ENCODE measurements at places on chromosomes 4 and X.

DNA sequence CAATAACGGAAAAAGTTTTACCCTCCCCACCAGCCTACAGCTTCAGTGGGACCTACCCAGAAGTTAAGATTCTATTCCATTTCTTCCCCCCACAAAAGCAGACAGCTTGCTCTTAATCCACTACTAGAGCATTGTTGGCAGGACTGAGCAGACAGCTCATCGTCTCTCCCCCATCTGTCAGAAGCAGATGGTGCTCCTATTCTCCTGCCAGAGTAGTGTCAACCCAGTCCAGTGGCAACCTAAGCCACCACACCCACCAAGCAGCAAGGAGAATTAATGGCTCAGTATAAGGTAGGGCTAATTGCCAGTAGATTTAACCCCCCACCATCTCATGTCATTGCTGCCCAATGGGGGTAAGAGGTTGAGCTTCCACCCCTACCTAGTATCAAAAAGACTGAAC lies 62.0 kb downstream of the AWAT2 start:
- DNase-seq = no peak

DNA sequence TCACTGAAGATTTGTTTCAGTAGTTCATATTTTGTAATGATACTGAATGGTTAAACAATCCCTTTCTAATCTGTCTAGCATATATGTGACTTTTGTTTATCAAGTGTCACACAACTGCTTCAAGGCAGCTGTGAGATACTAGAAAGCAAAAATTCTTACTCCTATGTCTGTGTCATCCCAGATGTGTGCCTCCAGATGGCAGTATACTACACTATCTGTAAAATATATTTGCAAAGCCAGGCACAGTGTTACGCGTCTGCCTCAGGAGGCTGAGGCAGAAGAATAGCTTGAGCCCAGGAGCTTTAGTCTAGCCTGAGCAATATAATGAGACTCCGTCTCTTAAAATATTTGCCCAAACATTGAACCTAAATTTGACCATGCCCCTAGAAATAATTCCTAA lies 4.0 kb downstream of the NUDT10 start:
- DNase-seq = peak; percentile 19

- DNase-seq = no peak
Measured at GRCh38 chr4:9971711-9972110, 49.6 kb downstream of the SLC2A9 start.

DNA sequence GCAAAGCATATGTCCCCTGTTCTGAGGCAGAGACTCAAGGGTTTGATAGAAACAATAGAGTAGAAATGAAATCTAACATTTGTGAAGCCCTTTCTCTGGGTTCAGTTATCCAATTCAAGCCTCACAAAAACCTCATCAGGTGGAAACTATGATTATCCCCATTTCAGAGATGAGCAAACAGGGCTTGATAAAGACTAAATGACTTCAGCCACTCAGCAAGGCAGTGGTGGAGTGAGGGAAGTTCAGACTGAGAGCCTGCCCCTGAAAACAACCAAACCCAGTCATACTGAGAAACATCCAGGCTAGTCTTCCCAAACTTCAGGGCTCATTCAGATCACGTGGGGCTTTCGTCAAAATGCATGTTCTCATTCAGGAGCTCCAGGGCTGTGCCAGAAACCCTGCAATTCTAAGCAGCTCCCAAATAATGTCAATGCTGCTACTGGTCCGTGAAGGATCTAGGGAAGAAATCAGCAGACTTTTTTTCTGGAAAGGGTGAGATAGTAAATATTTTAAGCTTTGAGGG lies 109.6 kb upstream of the KIT start:
- no peak for DNase-seq

DNA sequence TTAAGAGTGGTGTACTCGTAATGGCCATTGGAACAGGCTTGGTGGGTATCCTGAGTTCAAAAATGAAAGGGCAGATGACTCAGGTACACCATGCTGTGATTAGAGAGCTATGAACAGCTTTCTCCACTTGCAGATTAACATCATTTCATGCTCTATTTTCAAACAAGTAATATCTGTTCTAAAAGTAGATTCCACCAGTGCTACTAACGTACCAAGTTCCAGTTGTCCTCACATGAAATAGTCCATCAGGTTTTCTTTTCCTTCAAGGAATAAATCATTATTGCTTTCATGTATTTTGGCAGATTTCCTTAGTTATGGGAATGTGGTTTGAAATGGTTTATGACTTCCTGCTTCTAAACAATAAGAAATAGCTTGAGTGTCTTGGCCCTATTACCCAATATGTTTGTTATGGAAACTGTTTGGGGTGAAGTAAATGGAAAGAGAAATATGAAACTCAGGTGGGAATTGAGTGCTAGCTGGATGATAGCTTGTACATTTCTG lies 49.9 kb downstream of the PCDH7 start:
- DNase-seq = no peak

GRCh38 chrX:128616933-128617332 lies 564.7 kb upstream of the ACTRT1 start:
- no peak for DNase-seq

DNA sequence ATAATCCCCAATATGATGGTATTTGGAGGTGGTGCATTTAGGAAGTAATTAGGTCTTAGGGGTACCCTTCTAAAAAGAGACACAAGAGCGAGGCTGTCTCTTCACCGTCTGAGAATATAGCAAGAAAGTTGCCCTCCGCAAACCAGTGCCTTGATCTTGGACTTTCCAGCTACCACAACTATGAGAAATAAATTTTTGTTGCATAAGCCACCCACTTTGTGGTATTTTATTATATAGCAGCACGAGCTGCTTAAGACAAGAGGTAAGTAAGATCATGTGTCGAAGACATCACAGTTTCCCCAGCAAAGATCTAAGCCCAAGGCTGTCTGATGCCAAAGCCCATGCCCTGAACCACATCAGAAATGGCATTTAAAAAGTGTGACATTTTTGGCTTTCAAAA lies 9.6 kb upstream of the EXOSC9 start:
- DNase-seq = no peak

DNA sequence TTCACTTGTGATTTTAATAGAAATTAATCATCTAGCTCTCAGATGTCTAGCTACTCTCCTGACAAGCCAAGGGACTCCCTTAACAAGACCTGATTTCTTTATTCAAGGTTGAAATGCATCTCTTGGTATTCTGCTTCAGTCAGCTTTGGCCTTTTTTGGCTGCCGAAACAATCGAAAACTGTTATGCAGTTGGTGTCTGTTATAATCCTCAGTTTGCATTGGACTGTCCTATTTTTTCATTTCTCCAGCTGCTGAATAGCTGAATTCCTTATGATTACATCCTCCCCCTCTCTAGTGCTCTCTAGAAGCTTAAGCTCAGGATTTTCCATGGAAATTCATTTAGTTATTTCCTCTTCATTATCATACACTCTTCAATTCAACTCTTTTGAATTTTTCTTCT lies 177.2 kb downstream of the TRIML1 start:
- no peak for DNase-seq

DNA sequence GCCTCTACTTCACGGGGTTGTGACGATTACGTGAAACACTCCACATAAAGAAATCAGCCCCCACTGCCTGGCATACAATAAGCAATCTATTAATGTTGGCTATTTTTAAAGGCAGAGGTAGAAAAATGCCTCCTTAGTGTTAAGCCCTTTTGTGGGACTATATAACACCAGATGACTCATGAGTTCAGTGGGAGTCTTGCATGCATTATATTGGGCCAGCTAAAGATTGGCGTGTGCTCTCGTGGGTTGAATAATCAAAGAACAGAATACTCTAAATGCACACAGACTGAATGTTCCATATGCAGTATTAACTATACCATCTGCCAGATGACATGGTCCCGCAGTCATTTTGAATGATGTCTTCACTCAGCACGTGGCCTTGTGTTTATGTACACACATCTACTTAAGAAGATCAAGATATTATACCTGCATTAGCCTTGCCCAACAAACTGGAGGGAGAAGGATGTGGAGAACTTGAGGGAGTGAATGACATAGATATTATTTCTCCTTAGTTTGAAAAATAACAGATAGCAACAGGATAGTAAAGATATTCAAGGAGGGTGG lies 85.0 kb upstream of the MYOZ2 start:
- DNase-seq = no peak

DNA sequence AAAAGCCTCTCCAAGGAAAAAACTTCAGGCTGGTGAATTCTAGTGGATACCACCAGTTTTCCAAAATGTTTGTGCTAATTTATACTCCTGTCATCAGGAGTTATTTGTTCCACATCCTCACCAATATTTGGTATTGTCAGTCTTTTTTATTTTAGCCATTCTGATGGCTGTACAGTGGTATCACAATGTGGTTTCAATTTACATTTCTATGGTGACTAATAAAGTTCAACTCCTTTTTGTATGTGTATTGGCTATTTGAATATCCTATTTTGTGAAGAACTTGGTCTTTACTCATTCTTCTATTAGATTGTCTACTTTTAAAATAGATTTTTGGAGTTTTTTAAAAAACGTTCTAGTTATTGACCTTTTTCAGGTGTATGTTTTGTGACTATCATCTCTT lies 33.0 kb upstream of the FRAS1 start:
- DNase-seq = no peak

DNA sequence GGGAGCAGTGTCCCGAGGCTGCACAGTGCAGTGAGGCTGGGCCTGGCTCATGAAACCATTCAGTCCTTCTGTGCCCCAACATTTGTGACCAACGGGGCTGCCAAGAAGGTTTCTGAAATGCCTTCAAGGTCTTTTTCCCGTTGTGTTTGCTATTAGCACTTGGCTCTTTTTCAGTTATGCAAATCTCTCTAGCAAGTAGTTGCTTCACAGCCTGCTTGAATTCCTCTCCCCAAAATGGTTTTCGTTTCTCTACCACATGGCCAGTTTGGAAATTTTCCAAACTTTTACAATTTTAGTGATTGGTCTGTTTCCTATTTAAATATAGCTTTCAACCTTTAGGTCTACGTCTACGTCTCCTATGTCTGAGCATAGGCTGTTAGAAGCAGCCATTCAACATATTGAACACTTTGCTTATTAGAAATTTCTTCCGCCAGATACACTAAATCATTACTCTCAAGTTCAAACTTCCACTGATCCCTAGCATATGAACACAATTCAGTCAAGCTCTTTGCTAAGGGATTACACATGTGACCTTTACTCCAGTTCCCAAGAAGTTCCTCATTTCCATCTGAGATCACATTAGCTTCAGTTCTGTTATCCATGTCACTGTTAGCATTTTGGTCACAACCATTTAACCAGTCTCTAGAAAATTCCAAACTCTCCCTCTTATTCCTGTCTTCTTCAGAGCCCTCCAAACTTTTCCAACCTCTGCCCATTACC lies 901.8 kb downstream of the GLUD2 start:
- DNase-seq = no peak

DNA sequence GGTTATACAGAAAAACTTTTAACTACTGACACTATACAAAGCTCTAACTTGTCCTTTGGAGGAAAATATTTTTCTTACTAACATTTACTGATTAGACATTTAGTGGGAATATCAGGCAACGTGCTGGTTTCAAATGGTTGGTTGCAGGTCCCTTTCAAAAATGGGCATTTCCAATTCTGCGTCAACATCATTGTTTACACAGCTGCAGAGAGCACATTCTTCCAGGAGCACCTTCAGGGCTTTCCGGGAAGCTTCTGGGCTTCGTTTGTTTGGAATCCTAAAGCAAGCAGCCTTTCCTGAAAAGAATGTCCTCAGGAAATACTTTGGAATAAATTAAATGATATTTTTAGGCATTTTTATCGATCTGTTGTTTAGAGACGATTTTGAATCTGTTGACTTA lies 289.7 kb downstream of the TRIML1 start:
- no peak for DNase-seq

GRCh38 chrX:77937291-77937690 lies 26.8 kb downstream of the ATP7A start:
- no peak for DNase-seq

- no peak for DNase-seq
Measured at GRCh38 chr4:2272026-2272827, 10.3 kb upstream of the MXD4 start.

- no peak for DNase-seq
Measured at GRCh38 chrX:25383196-25383595, 367.4 kb upstream of the ARX start.

DNA sequence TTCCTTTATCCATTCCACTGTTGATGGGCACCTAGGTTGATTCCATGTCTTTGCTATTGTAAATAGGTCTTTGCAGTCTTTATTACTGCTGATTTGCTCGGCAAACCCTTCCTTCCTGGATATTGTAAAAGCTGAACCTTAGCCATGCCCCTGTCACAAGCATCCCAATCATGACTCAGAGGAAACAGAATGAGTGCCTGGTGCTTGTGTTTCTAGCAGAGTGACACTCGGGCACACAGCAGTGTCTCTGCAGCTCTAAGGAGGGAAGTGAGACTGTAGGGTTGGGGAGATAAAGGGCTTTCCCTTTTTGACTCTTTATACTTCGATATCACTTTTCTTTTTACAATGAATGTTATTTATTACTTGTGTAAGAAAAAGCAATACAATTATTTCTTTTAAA lies 83.3 kb downstream of the AKAP4 start:
- no peak for DNase-seq

GRCh38 chr4:156098805-156099204 lies 145.1 kb upstream of the CTSO start:
- DNase-seq = no peak

DNA sequence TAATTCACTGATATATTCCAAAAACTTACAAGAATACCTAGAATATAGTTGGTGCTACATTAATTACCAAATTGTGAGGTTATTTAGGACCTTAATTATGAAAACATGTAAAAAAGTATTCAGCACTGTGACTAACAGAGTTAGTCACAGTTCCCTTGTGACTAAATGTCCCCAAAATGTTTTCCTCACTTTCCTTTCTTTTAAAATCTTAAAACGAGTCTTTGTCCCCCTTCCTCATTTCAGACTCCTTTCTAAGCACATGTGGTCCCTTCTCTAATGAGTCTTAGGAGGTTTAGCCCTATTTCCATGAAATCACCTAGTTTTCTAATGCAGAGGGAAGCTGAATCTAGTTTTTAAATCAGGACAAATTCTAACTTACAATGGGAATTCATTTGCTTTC lies 175.0 kb downstream of the PPP3CA start:
- DNase-seq = no peak

DNA sequence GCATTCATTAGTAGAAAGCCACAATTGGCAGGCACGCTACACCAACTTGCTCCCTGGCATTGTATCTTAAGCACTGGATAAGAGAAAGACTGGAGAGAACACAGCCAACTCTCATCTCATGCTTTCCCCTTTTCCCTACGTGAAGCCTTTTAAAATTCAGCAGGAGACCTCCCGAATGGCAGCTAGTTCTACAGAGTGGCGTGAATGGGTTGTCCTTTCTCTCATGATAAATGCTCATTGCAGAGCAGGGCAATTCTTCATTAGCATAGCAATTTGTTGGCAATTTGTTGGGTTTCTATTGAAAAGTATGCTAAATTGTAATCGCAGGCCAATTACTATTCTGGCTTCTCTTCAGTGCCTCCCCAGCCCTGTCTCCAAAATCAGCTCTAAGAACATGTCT lies 48.0 kb downstream of the SEPTIN11 start:
- DNase-seq = no peak

GRCh38 chr4:89344571-89344970 lies 37.0 kb upstream of the GPRIN3 start:
- no peak for DNase-seq

- no peak for DNase-seq
Measured at GRCh38 chrX:38887222-38887621, 86.0 kb downstream of the MID1IP1 start.

GRCh38 chr4:155186972-155187371 lies 21.5 kb upstream of the NPY2R start:
- DNase-seq = no peak

Measured in activated CD4-positive, alpha-beta T cell treated with anti-CD3 and anti-CD28 coated beads for 4 hours (primary cell).